ENCODE measurements at places on chromosomes 12 and 14.
A peak's percentile ranks its signal among the peaks of the same experiment; 100 is the strongest.

GRCh38 chr12:123465084-123465483 is 7.1 kb downstream of the SNRNP35 start:
- no peak for DNase-seq

GRCh38 chr14:50007123-50007903 is 109.1 kb downstream of the VCPKMT start:
- no peak for DNase-seq

- DNase-seq: no peak
Observed at GRCh38 chr14:39376667-39377403, 55.4 kb downstream of the FBXO33 start.

GRCh38 chr12:93832131-93832530 is 155.0 kb downstream of the CRADD start:
- DNase-seq: no peak

- peak; percentile 5 for DNase-seq
Observed at GRCh38 chr14:75487155-75487671, 35.1 kb upstream of the BATF start.

- DNase-seq: no peak
Observed at GRCh38 chr12:52976574-52977071, 27.7 kb downstream of the KRT18 start.

DNA sequence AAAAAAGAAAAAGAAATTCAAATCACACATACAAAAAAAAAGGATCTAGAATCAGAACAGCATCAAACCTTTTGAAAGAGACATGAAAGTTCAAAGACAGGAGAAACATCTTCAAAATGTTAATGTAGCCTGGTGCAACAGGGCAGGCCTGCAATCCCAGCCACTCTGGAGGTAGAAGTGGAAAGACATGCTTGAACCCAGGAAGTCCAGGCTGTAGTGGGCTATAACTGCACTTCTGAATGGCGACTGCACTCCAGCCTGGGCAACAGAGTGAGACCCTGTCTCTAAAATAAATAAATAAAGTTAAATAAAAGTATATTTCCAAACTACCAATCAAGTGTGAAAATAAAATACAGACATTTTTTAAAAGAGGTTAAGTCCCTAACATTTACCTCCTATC is 18.7 kb upstream of the AP4S1 start:
- no peak for DNase-seq

- DNase-seq: no peak
Observed at GRCh38 chr12:28938056-28938455, 211.0 kb upstream of the FAR2 start.

GRCh38 chr12:52860102-52860823 is 11.5 kb upstream of the KRT78 start:
- no peak for DNase-seq

DNA sequence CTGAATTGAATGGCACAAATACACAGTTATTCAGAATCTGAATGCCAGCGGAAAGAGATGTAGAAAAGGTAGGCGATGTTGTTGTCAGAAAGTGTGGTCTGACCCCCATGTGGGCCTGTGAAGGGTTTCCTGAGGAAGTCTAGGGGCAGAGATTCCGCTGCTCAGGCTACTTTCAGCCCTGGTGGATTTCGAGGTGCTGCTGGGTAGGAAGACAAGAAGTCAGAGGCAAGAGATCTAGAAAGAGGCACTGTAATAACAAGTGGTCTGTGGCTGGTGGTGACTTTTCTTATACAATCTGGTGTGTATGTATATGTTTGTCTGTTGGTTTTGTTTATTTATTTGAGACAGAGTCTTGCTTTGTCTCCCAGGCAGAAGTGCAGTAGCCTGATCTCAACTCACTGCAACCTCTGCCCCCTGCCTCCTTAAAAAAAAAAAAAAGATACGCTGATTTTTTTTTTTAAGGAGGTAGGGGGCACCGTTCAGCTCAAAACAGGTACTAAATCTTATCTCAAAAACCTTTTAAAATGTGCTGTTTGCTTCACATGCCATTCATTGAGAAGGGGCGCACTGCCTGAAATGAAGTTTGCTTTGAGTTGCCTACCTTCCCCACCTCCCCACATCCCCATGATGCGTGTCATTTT is 27.1 kb upstream of the MANSC4 start:
- peak; percentile 23 for DNase-seq

GRCh38 chr12:20188930-20189653 is 179.2 kb upstream of the PDE3A start:
- no peak for DNase-seq

DNA sequence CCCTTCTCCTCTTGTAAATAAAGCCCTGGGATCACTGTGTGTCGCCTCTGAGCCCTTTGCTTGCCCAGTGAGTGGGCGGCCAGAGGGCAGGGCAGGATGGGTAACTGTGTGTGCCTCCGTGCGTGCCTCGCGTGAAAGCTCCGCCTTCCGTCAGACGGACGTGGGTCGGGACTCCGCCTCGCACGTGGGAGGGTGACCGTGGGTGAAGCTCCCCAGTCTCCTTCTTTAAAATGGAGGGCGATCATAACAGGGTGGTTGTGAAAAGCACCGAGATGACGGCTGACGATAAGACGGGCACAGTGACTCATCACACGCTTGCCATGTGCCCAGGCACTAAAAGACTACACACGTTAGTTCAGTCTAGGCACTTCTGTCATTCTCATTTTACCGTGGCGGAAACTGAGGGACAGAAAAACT is 9.2 kb downstream of the PHB2 start:
- peak; percentile 98 for DNase-seq

GRCh38 chr12:71877335-71878121 is 38.0 kb downstream of the TBC1D15 start:
- DNase-seq: no peak

DNA sequence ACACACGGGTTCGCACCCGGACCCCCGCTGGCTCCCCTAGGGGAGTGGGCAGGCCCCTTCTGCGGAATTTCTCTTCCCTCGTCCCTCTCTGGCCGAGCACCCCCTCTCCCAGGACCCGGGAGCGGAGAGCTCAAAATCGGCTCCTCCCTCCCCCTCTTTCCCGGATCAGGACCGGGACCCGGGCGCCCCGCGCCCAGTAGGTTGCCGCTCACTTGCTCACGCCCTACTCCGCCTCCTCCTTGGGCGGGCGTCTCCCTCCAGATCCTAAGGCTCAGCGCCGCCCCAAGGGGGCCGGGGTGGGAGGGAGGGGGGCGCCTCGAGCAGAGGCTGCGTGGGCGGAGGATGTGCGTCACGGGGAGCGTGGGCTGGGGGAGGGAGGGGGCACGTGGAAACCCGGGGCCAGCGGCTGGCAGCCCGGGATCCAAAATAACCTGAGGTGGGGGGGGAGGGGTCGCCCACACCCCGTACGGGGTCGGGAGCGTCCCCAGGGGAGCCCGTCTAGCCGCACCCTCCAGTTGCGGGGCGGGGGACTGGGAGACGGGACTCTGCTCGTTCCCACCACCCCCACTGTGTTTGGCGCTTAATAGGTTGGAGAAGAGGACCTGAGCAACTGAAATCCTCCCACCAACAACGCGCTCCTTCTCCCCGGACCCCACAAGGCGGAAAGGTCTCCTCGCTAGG is 1.8 kb upstream of the NAB2 start:
- peak; percentile 97 for DNase-seq

GRCh38 chr14:101174522-101174838 is 271.0 kb upstream of the RTL1 start:
- no peak for DNase-seq

DNA sequence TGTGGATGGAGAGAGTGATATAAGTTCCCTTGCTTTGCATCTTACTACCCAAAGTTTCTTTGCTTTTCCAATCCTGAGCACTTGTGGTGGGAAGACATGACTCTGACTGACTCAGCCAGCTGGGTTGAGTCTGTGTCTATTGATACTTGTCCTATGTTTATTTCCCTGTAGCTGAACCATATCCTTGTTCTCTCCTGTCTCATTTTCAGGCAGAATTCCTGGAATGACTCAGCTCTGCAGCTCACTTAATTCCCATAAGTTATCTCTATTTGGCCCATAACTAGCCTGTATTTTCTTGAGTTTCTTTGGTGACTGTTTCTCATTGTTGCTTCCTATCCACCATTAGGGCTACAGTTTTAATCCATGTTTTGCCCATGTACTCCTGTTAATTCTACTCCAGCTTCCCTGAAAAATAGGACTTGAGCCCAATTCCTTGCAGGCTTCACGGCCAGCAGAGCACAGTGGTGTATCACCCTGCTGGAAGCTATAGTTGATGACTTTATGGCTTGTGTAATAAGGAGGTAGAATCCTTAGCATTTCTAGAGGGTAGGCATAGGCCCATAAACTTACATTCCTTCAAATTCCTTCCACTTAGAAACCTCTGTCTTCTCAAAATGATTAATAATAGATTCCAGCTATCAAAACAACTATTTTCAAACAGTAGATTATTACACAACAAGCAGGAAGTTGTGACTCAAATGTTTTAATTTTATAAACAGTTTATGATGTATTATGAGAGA is 183.1 kb downstream of the TMTC3 start:
- no peak for DNase-seq

GRCh38 chr14:75417674-75418073 is 10.1 kb upstream of the JDP2 start:
- DNase-seq: no peak

DNA sequence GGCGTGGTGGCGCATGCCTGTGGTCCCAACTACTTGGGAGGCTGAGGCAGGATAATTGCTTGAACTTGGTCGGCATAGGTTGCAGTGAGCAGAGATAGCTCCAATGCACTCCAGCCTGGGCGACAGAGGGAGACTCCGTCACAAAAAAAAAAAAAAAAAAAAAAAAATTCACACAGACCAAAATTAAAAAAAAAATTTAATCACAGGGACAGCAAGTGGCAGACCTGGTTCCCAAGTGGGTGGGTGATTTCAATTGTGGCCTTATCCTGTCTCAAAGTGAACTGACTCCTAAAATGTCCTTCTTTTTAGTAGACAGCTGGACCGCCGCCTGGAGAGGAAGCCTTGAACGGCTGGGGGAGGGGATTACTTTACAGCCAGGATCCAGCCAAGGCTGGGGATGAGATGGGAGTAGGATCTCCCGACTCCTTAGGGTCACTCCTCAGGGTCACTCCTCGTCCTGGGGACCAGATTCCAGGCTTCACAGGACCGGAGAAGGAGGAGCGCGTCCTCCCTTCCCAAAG is 1.5 kb upstream of the KCNH3 start:
- DNase-seq: no peak
